ENCODE measurements at places on chromosomes 12 and 14.
A peak's percentile ranks its signal among the peaks of the same experiment; 100 is the strongest.

DNA sequence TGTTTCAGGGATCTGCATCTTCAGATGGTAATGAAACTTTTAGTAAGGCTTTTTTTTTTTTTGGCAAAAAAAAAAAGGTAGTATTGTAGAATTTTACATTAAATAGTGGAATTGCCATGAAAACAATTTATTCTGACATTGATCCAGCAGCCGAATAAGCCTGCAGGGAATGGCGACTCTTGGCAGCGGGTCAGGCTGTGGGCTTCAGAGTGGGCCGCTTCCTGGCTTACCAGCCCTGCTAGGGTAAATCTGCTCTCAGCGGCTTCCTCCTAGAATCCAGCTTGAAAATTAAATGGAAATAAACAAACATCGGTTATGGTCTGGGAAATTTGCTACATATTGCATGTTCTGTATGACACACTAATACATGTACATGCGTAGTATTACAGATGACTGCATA, 34.8 kb downstream of the SFSWAP start:
- DNase-seq: no peak

- no peak for DNase-seq
These were observed 352.7 kb downstream of the AEBP2 start for GRCh38 chr12:19792028-19792427.

- no peak for DNase-seq
These were observed 113.0 kb downstream of the MED13L start for GRCh38 chr12:116164250-116165035.

DNA sequence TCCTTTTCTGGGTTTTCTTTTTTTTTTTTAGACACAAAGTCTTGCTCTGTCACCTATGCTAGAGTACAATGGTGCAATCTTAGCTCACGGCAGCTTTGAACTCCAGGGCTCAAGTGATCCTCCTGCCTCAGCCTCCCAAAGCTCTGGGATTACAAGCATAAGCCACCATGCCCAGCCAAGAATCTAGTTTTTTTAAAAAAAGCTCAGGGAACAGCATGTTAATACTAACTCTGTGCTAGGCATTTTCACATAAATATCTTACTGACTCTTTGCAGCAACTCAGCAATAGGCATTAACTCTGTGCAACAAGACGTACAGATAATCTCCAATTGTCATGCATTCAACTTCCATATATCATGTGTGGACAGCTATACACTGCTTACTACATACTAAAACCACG, 97.4 kb downstream of the LLPH start:
- no peak for DNase-seq

GRCh38 chr12:31620311-31620710, 29.4 kb upstream of the DENND5B start:
- DNase-seq: no peak

DNA sequence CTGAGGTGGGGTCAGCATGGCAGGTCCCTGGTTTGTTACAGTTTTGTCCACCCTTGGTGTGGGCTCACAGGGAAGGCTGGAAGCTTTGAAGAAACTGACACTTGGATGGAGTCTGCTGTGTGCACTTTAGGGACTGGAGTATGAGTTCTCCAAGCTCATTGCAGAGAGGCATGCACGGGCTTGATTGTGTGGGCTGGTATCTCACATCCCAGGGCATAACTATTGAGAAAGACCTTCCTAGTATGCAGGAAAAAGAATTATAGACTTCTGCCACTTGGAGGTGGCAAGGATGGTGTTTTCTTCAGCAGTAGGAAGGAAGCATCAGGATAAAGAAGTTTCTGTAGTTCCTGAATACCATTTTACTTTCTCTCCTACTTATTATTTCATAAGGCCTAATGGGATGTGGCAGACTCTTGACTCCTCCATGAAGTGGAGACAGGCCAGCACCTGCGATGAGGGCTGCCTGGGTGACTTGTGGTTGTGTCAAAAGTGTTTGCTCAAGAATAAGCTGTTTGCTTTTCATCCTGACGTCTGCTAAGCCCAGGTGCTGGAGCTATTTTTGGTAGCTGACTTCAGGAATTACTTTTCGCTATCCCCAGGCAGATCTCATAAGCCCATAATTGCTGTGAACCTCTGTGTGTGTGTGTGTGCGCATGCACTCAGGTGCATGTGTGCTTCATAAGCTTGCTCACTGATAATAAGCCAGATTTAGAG, 125.8 kb downstream of the KTN1 start:
- no peak for DNase-seq

DNA sequence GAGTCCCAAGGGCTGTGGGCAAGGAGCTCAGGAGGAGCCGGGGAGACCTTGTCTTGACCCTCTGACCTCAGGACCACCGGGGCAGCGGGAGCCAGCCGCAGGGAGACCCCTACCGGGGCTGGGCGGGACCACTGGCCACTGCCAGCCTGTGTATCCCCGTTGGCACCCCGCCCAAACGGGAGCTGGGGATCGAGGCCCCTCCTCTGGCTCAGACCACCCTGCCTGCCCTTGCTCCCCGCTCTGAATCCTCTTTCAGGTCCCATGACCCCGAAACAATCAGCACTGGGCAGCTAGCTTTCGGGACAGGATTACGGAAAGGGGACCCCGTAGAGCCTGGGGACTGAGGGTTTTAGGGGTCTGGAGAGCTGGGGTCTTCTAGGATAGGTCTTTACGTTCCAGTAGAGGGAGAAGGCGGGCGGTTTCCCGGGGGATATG, 1.3 kb downstream of the GLI1 start:
- no peak for DNase-seq

DNA sequence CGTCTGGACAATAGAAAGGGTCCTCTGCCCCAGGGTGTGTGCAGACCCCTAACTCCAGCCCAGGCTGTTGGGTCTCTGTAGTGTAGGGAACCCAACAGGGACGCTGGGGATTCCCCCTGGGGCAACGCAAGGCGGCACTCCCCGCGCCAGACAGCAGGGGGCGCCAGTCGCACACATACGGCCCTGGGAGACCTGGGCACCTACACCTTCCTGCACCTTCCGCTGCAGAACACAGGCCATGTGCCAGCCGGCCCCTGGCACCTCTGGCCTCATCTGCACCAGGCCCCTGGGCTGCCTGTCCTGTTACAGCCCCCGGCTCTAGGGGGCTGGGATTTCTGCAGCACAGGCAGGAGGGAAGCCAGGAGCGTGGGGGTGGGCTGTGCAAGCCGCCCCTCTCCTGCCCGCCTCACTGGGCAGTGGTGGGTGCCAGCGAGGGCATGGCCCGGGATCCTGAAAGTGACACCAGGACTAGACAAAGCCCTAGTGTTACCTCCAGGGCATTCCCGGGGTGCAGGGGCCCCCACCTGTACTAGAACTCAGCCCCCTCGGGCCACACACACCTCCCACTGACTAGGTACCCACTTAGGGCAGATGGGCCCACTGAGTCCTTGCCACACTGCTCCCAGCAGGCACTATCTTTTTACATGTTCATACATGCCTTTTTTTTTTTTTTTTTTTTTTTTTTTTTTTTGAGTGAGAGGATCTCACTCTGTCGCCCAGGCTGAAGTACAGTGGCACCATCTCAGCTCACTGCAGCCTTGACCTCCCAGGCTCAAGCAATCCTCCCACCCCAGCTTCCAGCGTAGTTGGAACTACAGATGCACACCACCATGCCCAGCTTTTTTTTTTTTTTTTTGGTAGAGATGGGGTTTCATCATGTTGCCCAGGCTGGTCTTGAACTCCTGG, 37.5 kb downstream of the CCNK start:
- DNase-seq: peak; percentile 90

- no peak for DNase-seq
These were observed 177.1 kb downstream of the RMST start for GRCh38 chr12:97639702-97640101.

- DNase-seq: no peak
These were observed 79.4 kb downstream of the TMTC2 start for GRCh38 chr12:82765971-82766705.

- no peak for DNase-seq
These were observed 20.8 kb downstream of the FAM222A start for GRCh38 chr12:109734219-109735000.

GRCh38 chr12:6620137-6620884, 13.1 kb upstream of the CHD4 start:
- peak; percentile 72 for DNase-seq

GRCh38 chr14:56666716-56667115, 87.1 kb downstream of the TMEM260 start:
- DNase-seq: no peak

- DNase-seq: no peak
These were observed 252.9 kb downstream of the PRKD1 start for GRCh38 chr14:29674566-29675285.

- DNase-seq: no peak
These were observed 35.6 kb downstream of the GCH1 start for GRCh38 chr14:54867011-54867410.

- no peak for DNase-seq
These were observed 449.1 kb downstream of the RAD51B start for GRCh38 chr14:68268719-68269118.

DNA sequence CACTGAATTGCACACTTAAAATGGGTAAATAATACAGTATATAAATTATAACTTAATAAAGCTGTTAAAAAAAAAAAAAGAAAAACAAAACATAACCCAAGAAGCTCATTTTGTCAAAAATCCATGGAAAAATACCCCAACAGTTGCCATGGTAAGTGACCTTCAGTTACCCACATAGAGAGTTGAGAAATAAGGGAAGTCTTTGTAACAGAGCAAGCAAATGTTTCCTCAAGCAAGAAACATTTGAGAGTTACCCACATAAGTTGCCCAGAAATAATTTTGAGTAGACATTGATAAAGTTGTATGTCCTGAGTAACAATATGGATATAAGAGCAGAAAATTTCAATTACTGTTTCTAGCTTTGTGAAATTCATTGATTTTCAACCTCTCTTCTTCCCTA, 227.4 kb downstream of the CCDC59 start:
- DNase-seq: no peak

- DNase-seq: no peak
These were observed 79.9 kb upstream of the SSTR1 start for GRCh38 chr14:38127784-38128183.

DNA sequence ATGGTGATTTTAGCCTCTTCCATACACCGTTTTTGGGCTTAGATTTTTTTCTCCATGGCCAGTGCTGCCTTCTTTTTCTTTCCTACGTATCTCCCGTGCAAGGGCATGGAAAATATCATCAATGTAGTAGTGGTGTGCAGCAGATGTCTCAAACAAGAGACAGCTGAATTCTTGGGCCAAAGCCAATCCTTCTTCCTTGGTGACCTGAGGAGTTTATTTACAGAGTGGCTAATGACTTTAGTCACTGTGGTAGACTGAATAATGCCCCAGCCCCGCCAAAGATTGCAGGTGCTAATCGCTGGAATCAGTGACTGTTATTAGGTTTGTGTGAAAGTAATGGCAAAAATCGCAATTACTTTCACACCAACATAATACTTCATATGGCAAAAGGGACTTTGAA, 235.5 kb upstream of the NOS1 start:
- no peak for DNase-seq

- no peak for DNase-seq
These were observed 7.3 kb downstream of the PHLDA1 start for GRCh38 chr12:76024102-76024781.

- DNase-seq: no peak
These were observed 4.8 kb downstream of the CNPY2 start for GRCh38 chr12:56311003-56311402.

DNA sequence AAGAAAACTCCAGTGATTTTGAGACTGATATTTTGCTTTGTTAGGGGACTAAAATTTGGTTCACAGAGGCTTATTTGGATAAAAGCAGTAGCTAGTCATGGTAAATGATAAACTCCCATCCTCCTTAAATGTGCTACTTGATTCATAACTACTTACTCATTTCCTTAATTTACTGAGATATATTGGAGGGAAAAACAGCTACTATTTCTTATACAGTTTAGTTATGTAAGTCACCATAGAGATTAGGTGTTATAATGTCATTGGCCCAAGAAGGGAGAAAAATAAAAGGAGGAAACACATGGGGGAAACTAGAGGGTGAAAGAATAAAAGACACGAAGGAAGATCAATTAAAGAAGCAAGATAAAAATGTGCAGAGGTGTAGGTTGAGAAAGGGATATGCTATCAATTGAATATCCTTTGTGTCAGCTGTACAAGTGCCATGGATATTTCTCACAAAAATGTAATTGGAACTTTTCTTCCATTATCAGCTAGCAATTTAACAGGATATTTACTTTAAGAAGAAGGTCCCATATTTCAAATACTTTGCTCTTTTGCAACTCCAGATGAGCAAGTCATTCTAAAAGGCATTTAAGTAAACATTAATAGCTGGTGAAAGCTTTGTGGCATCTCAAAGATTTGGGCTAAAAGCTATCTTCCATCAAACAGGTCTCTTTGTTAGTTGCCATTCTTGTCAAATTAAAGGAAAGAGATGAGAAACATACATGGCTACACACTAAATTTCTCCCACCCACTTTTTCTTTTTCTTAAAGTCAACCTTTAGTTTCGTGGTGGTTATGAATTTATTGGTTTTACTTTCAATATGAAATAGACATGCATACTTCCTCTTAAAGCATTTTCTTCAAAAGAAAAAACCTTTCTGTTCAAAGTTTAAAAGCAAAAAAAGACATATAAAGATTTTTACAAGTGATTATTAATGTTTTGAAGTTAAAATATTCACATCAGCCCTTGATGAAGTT, 439.5 kb downstream of the CCER1 start:
- no peak for DNase-seq

DNA sequence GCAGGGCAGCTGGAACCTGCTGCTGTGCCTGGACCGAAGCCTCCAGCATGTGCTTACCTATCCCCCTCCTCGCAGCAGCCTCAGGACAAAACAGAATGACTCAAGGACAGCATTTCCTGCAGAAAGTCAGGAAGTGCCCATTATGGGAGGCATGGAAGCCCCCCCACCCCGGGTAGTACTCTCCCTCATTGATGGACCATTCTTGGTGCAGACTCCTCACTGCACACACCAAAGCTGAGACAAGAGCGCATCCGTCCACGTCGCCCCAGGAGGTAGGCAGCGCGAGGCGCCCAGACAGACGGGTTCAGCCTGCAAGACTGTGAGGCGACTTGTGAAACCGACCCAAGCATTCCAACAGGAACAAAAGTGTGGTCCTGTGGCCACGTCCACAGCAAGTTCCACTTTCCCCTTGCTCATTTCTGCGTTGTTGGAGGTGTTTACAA, 243.9 kb upstream of the ATXN7L3B start:
- DNase-seq: no peak

GRCh38 chr14:104794993-104795780, at the start of gene AKT1:
Gene AKT1, minus strand, starts transcription at chr14:104795748. Its CDS starts 3,105 bp downstream, at chr14:104792643.
- DNase-seq: no peak

- no peak for DNase-seq
These were observed 116.6 kb upstream of the BCL2L14 start for GRCh38 chr12:11954181-11954580.

DNA sequence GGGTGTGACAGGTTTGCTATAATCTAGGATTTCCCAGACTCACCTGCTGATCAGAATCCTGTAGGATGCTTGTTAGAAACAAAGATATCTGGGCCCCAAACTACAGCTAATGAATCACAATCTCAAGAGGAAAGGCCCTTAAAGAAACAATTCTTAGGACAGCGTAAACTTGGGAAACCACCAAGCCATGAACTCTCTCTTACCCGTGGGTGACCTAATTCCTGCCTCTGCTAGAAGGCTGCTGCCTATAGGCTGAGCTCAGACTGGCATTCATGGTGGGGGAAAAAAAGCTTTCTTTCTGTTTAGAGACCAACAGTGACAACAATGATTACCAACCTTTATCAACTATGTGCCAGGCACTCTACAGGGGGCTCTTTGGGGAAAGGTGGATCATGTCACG, 213.9 kb upstream of the FKBP4 start:
- DNase-seq: no peak

GRCh38 chr14:33938131-33938949, 12.5 kb downstream of the EGLN3 start:
- no peak for DNase-seq

Measured in activated CD4-positive, alpha-beta T cell treated with anti-CD3 and anti-CD28 coated beads for 48 hours (primary cell).